AG10803 (cell line): ENCODE measurements at places on chromosomes 7 and 10.

- DNase-seq, result no peak
Measured at GRCh38 chr7:97844036-97844435, 28.2 kb downstream of the ASNS start.

DNA sequence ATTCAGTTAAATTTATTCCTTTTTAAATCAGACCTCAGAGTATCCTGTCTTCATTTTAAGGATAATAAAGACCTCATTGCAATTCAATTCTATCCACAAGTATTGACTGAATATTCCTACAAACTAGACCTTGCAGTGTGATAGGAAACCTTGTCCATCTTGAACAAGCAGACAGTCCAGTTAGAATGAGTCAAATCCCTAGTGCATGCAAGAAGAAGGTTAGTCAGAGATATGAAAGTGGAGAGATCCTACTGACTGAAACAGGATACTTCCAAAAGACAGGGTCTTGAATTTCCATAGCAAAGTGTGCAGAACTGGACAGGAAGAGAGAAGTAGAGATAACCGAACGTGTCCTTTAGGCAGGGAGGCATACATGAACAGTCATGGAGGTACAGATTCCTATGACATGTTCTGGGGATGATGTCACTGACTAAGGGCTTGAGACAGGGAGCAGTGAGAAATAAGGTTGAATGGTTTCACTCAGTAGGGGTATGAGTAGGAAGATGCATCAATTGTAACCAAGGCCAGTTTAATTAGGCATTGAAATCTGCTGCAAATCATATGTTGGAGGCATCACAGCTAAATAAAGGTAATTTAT, 45.2 kb downstream of the PPP1R3A start:
- no peak for DNase-seq

- DNase-seq, result no peak
Measured at GRCh38 chr7:140398821-140399220, 491 bp upstream of the SLC37A3 start.

DNA sequence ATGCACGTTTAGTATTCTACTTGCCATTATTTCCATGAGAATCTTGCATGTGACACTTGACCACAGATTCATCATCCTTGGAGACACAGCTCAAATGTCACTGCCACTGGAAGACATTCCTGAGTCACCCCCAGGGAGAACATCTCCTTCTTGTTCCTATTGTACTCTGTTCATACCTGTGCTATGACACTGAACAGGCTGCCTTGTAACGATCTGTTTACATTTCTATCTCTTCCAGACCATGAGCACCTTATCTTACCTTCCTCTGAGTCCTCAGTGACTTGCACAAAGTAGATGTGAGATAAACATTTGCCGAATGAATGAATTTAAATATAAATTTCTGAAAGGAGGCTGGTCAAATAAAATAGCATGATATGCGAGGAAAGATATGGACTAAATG, 331.9 kb upstream of the LRRN3 start:
- no peak for DNase-seq

DNA sequence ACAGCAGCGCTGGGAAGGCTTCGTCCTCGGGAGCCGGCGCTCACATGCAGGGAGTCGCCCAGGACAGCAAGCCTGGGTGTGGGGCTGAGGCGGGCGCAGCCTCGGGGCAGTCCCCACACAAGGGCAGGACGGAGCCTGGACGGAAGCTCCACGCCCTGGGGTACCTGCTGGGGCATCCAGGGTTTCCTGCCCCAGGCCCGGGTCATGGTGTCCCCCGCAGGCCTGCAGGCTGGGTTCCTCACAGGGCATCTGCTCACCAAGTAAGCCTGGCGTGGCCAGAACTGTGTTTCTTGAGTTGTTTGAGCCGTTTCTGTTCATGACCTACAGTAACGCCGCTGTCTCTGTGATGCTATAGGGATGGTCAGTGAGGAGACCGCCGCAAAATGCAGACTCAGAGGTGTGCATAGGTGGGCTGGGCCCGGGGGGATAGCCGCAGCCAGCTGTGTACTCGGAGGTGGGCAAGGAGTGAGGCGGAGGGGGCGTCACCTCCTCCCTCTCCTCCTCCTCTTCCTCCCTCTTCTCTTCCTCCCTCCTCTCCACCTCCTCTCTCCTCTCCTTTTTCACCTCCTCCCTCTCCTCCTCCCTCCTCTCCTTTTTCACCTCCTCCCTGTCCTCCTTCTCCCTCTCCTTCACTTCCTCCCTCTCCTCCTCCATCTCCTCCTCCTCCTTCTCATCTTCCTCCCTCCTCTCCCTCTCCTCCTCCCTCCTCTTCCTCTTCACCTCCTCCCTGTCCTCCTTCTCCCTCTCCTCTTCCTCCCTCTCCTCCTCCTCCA, 438.9 kb downstream of the DNAJB6 start:
- no peak for DNase-seq

DNA sequence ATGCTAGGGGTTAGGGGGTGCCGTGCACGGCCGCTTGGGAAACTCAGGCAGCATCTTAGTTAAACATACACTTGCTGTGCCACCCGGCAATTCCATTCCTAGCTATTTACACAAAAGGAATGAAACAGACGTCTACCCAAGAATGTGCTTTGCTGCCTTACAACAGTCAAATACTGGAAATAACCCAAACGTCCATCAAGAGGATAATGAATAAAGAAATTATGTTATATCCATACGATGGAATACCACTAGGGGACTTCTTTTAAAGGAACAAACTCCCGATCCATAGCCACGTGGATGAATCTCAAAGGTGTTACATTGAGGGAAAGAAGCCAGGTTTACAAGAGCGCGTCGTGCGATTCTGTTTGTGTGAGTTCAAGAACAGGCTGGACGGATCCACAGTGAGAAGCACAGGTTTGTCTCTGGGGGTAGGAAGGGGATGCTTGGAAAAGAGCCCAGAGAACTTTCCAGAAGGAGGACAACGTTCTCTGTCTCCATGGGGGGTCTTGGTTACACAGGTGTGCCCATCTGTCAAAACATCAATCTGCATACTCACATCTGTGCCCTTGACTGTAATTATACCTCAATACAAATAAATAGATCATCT, 41.8 kb downstream of the STK32C start:
- DNase-seq, result peak; percentile 42

- peak; percentile 6 for DNase-seq
Measured at GRCh38 chr7:6637544-6638229, 569 bp downstream of the ZNF316 start.

DNA sequence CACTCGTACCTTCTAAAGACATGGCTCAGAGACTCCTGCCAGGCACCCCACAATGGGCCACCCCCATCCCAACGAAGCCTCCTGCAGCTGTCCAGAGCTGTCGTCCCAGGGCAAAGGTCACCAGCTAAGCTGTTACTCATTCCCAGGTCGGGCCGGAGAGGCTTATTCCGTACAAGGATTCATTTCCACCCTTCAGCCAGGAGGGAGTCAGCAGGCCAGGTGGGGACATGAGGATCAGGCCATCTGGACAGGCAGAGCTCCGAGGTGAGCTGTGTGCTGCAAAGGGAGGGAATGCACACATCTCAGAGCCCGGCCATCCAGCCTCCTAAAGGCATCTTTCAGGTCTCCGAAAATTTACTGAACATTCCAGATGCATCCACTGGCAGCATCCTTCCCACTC, 63.9 kb upstream of the NANOS1 start:
- DNase-seq, result no peak

- DNase-seq, result no peak
Measured at GRCh38 chr10:57336341-57336740, 931.4 kb downstream of the IPMK start.
